Activated T-cell treated with anti-CD3 and anti-CD28 coated beads, Interleukin-2, amount 50 U/mL, for 48 hours (primary cell): ENCODE measurements at places on chromosomes 6 and 20.

DNA sequence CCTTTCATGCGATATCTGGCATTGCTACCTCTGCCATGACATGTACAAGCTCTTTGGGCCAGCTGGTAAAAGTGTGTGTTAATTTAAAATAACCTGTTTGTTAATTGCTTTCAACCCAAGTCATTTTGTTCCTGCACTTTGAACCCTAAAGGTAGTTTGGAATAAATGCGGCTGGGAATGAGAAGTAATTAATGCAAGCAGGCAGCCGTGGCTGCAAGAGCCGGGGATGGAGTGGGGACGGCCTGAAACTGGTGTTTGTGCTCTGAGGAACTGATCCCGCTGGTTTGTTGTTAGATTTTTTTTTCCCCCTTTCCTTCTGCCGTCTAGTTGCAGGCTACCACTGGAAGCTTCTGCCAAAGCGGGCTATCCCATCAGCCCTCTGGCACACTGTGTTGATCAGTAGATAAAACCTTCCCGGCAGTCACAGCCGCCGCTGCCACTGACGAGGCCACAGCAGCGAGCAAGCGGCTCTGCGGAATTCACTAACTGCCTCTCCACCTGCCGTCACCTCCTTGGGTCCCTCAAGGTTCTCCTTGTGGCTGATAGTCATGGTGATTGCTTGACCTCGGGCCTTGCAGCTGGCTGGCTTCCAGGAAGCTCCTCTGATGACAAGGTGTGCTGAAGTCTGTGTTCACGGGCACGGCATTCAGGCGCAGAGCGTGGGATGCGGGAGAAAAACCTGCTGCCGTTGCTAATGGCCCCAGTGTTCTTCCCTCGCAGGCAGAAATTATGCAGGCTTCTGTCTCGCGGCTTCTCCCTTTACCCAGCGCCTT, 315.9 kb downstream of the TFAP2A start:
- no peak for DNase-seq

GRCh38 chr20:52572687-52573086, 381.1 kb upstream of the ZFP64 start:
- no peak for DNase-seq

DNA sequence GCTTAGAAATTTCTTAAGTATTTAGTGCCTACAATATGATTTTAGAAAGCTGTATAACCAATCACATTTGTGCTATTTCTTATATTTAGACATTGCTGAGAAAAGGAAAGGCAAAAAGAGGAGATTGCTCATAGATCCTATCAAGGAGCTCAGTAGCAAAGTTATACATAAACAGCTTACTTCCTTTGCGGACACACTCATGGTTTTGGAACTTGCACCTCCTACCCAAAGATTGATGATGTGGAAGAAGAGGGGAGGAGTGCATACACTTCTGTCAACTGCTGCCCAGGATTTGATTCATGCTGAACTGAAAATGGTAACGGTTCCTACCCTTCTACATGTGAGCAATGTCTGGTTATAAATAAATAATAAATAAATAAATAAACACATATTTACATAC, 16.7 kb downstream of the RAD21L1 start:
- DNase-seq: no peak

GRCh38 chr20:634148-634925, 18.7 kb downstream of the SRXN1 start:
- DNase-seq: no peak

DNA sequence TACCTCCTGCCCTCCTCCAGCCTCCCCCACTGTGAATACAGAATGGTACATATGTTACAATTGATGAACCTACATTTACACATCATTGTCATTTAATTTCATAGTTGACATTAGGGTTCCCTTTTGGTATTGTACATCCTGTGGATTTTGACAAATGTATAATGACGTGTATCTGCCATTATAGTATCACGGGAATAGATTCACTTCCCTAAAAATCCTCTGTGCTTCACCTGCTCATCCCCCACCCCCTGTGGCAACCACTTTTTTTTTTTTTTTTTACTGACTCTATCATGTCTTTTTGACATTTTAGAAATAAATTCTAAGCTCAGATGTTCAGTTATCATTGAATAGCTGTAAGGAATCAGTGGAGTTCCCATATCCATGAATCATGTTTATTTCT, 30.4 kb downstream of the HECA start:
- no peak for DNase-seq

DNA sequence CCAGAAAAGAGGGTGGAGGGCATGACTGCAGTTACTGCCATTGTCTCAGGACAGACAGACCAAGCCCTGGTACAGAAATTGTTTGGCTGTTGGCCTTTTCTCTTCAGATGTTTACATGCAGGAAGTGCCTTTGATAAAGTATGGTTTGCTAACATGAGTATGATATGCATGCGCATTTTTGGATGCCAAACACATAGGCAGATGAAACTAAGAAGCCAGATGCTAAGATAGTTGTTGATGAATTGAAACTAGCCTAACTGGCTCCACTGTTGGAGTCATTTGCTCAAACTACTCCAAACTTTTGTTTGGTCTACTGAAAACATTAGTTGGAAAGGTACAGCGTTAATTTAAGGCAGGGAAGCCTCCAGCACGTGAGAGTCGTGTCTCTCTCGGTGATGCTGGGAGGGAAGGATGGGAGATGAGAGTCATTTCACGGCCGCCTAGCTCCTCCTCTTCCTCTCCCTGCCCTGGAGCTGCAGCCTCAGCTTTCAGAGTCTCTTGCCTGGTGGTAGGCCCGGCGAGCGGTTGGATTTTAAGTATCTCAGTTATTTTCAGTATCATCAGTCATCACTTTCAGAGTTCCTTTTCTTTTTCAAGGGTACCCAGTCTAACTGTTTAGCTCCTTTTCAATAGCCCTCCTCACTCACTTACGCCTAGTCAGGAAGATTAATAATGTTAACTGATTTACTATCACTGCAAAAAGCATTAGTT, 29.7 kb downstream of the RREB1 start:
- peak; percentile 79 for DNase-seq

DNA sequence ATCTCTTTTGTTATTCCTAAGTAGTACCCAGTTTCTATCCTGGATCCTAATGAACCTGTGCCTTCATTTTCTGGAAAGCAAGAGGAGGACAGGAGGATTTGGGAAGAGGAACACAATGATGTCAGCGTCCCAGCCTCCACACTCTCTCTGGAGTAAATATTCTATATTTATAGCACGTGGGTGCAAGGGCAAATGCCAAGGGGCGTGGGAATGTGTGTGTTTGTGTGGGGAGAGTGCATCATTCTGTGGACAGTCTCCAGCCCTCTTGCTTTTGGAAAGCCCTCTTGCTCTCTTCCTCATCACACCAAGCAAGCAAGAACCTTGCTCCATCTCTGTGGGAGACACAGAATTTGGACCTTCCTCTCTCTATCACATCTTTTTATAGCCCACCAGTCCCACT, 103.2 kb upstream of the EMILIN3 start:
- no peak for DNase-seq

DNA sequence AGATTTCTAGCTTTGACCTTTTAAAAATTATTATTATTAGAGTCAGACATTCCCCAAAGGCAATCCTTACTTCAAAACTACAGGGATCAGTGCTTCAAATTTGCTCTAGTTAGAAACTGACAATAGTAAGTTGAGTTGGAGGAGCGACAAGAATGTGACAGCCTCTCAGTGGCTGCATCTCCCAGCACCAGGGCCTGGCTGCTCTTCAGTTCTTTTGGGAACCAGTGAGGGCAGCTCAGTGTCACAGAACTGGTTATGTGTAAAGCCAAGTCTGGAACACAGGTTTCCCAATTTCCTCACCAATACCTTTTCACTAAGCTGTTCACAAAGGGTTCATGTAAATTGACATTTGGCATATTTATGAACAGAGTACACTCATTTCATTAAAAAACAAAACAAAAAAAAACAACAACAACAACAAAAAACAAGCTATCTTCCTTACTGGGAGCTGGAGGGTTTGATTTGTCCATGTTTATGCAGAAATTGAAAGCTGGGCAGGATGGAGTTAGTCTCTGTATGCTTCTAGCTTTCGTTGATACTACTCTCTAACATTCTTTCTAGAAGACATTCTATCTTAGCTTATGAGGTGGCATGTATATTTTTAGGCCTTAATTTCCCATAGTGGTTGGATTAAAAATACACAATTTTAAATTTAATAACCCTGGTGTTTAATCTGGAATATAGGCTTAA, 95.0 kb downstream of the SAMD5 start:
- no peak for DNase-seq

DNA sequence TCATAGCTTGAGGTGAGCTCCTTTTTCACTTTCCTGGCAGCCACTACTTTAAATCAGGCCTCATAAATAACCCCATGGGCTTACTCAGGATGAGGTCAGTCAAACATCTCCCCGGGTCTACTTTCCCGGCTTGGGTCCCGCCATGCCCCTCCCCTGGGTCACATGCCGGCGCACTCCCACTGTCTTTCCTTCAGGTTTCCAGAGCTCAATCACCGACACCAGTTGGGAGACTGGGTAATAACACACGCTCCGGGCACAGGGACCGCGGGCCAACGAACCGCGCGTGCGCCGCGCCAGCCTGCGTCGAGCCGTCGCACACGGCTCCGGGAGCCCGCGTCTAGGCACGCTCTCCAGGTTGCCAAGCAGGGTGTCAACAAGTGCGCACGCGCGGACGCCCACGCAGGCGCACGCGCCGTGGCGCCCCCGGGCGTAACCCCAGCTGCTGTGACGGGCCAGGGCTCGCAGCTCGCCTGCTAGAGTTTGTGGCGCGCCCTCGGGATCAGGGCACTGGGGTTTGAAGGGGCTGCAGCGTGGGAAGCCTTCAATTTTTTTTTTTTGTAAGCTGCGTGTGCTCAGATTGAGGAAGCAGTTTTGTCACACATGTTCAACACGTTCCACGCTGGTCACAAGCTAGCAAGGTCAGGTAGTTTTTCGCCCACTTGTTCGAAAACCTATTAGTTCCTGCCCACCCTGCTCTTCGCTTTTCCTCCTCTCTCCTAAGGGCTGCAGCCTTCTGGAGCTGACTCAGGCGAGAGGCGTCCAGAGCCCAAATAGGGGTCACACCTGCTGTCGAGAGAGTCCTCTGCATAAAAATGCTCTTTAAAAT, 31.8 kb downstream of the TFAP2B start:
- no peak for DNase-seq

GRCh38 chr6:55979526-55979925, 104.1 kb upstream of the BMP5 start:
- DNase-seq: no peak

- no peak for DNase-seq
Observed at GRCh38 chr6:319177-320131, 27.2 kb downstream of the DUSP22 start.

- DNase-seq: no peak
Observed at GRCh38 chr6:125004198-125004597, 42.0 kb downstream of the RNF217 start.

- DNase-seq: no peak
Observed at GRCh38 chr6:4731996-4732395, 44.2 kb upstream of the CDYL start.

GRCh38 chr6:24330137-24330732, 27.6 kb downstream of the DCDC2 start:
- no peak for DNase-seq

DNA sequence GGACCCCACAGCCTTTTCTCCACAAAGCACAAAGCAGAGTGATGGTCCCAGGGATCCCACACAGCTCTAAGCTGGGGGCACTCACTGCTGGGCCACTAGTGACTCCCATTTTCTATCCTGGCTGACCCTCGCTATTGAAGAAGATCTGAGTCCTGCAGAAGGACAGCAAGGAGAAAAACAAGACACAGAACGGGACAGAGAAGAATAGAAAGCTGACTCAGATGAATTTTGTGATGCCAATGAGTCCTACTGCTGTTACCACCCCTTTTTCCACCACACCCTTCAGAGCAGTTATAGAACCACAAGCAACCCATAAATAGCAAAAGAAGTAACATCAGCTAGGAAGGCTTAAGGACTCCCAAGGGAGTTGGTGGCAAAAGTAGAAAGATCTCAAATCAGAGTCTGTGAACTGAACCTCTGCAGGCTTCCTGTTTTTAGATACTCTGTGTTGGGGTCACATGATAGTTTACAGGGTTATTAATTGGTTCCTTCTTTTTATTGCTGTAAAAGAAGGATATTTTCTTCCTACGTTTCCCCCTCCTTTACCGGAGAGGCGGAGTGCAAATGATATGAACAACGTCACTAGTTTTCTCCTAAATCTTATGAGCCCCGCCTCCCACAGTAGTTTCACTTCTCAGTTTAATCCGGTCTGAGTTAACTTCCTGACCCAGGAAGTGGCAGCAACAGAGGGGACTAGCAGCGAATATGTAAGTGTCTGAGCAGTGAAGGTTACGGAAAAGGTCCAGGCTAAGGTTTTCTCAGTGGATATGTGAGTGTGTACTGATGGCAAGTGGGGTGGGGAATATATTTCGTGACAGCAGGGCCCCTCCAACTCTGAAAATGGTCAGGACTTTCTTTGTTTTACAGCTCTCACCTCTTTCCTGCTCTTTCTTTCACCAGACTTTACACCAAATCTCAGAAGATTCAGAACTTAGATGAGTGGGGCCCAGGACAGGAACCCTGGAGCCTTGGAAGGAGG, at the start of gene TRIM38:
TRIM38 (plus strand) TSS at position 654 of the 979 bp plus-strand sequence. CDS start 3,721 bp downstream, outside the sequence.
- peak; percentile 69 for DNase-seq

GRCh38 chr6:164022632-164023031, 608.1 kb downstream of the QKI start:
- no peak for DNase-seq

DNA sequence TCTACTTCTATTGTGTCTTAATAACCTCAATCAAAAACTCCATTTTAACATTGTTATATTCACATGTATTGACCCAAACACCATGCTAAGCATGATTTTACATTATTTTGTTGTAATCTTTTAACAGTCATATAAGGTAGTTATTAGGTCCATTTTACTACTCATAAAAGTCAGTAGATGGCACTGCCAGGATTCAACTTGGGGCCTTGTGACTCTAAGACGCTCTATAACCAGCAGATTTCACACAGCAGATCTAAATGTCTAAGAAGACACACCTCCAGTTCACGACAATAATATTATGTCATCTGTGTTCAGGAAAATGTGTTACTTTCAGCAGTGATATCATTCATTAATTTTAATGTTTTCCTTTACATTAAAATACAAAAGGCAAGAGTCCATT, 88.0 kb downstream of the FRK start:
- DNase-seq: no peak

DNA sequence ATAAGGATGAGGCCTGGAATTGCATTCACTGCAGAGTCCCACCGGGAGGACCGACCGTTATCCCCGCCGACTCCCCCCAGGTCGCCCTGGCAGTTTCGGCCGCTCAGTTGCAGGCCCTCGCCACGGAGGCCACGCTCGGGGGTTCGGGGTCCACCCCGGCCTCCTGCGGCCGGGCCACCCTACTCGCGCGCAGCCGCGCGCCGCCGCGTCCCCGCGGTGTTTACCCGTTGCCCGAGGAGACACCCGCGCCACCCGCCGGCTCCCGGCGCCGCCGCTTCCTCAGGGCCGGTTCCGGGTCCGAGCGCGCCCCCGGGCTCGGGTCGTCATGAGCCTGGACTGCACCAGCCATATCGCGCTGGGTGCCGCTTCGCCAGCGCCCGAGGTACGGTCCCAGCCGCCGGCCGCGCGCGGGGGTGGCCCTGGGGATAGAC, at the start of gene CCDC170:
CCDC170 (plus strand) TSS at position 214 of the 431 bp plus-strand sequence; CDS start at position 326, 112 bp downstream.
- peak; percentile 34 for DNase-seq

GRCh38 chr6:118932421-118932820, 2.5 kb downstream of the MCM9 start:
- no peak for DNase-seq
